ENCODE measurements at places on chromosomes 4 and X.

- DNase-seq, result peak; percentile 48
These were observed at the start of gene PABPC4L for GRCh38 chr4:134201216-134202161. Gene PABPC4L, minus strand, starts transcription at chr4:134201789. Its CDS starts 770 bp downstream, at chr4:134201019.

GRCh38 chr4:153151535-153152455, 52.4 kb upstream of the TRIM2 start:
- peak; percentile 55 for DNase-seq

DNA sequence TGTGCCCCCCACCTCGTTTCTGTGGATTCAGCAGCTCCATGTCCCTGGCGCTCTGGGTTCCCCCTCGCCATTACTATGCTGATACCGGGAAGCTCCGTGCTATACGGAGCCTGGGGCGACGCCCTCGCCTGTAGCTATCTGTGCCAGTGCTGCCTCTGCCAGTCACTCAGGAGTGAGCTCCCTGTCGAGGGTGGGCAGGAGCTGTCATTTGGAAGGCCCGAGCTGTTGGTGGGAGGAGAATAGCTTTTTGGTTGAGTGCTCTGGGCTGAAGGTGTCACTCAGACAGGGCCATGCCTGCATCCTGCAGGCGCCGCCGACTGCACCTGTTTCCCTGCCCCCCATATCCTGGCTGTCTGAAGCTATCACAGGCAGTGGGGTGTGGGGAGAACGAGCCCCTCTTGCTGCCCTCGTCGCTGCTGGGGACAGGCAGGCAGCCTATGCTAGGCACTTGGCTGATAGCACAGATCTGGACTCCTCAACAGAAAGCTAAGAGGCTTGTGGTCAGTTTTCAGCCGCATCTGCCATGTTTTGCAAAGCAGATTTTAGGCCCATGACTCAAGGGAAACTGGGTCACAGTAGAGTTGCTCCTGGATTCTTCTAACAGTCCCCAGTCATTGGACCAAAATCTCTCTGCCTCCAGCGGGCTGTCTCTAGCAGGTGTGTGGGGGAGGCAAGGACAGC, 31.8 kb downstream of the CPLX1 start:
- no peak for DNase-seq

GRCh38 chrX:111837197-111837596, 38.8 kb upstream of the TRPC5OS start:
- DNase-seq, result no peak

DNA sequence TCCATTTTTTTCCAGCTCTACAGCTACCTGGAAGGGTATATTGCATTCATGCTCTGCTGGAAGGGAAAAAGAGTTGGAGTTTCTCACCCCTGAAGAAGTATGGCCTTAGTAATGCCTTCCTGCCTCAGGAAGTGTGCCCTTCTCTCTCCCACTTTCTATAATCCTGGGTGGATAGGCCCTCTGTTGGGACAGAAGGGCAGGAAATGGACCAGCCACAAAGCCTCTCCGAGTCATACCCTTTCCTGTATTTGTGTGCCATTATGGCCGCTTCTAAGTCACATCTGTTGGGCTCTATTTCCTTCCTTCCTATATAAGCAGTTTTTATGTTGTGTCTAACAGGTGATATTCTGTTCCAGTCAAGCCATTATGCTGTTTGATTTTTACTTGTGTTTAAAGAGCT, 74.8 kb upstream of the SMARCA5 start:
- no peak for DNase-seq

DNA sequence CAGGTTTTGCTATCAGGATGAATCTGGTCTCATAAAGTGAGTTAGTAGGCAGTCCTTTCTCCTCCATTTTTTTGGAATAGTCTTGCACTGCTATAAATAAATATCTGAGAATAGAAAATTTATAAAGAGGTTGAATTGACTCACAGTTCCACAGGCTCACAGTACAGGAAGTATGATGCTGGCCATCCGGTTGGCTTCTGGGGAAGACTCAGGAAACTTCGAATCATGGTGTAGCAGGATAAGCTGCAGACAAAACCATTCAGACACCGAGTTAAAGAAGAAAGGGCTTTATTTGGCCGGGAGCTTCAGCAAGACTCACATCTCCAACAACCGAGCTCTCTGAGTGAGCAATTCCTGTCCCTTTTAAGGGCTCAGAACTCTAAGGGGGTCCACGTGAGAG, 348.2 kb downstream of the KCTD8 start:
- DNase-seq, result no peak

DNA sequence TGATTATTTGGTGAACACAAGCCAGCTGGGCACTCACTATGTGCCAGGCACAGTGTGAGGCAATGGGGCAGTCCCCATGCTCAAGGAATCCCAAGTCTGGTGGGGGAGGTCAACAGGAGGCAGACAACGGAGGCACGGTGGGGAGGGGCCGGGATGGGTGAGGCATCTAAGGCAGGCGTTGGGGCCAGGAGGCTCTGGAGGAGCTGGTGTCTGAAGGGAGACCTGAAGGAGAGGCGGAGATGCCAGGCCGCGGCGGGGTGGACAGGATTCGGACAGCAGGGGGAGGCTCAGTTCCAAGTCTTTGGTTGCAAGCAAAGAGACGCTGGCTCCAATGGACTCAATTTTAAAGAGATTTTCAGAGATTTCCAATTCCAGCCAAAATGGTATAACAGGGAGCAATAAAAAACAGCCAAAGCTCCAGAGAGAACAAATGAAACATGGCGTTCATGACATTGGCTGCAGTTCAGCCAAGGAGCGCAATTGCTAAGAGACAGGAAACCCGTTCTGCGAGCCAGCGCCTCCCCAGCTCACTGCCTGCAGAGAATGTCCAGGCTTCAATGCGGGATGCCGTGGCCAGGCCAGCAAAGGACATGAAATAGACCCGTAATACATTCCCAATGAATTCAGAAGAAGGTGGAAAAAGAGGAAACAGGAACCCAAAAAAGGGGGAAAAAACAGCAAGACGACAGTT, 105.2 kb upstream of the LRPAP1 start:
- no peak for DNase-seq

- no peak for DNase-seq
These were observed 645.0 kb downstream of the PCDH7 start for GRCh38 chr4:31365006-31365690.

DNA sequence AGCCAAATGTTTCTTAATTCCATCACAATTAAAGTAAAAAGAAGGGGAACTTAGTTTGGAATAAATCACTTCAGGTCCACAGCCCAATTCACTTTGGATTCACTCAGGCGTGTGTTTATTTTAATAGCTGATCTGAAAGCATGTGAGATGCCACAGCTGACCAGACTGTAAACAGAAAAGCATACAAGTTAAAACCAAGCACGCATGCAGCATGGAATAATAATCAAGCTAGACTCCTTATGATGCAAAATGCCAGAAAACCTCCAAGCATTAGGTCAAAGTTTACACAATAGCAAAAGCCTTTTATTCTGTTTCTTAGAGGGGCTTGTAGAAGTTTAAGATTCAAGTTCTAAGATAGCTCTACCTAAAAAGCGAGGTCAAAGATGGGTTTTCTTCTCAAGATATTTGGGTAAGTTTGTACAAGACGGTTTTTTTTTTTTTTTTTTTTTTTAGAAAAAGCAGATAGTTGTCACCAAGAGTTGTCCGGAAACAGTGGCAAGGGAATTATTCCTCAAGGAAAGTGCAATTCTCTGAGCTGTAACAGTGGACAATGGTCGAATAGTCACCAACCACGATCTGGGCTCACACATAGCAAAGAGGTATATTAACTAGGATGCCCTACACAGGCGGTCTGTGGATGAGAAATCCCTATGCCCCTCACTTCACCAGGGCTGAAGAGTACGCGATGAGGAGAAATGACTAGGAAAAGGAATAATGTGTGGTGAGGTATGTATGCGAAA, 763 bp upstream of the PRRG1 start:
- no peak for DNase-seq

GRCh38 chr4:76457885-76458284, 22.9 kb downstream of the SHROOM3 start:
- DNase-seq, result peak; percentile 39

- no peak for DNase-seq
These were observed 78.0 kb downstream of the ACOX3 start for GRCh38 chr4:8362483-8362882.

GRCh38 chr4:133095591-133095990, 53.5 kb upstream of the PCDH10 start:
- no peak for DNase-seq

DNA sequence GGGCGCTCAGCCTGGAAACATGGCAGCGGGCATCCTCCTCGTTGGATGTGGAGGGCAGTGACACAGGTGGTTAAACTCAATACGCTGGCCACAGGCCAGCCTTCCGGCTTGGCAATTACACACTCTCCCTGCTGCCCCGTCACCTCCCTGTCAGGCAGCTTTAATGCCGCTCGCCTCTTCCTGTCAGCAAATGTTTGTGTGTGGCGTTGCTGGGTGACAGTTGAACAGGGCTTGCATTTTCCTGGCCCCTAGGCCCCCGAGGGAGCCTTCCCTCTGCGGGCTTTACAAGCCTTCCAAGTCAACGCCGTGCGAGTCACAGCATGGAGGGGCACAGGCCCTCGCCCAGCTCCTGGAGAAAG, 620.0 kb downstream of the BCOR start:
- peak; percentile 9 for DNase-seq

DNA sequence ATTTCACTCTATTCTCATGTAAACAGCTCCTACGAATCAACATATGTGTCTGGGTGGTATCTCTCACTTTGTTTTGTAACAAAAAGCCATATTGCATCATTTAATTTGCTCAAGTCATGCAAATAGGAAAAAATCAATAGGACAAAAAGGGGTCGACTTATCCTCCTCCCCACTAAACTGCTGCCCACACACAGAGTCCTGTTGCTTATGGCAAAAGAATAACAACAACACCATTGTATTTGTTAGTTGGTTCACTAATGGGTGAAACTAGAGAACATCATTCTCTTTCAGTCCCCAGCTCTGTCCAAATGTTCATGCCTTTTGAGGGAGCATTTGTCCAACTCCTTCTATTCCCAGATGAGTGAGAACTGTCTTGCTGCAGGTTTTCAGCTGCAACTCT, 2.1 kb downstream of the HHIP start:
- no peak for DNase-seq
